ENCODE measurements at places on chromosomes 1 and 21. TPM values are rescaled to one million over a fixed set of nuclear protein-coding genes. Genes with fewer than 3 reads are reported as not detected.

DNA sequence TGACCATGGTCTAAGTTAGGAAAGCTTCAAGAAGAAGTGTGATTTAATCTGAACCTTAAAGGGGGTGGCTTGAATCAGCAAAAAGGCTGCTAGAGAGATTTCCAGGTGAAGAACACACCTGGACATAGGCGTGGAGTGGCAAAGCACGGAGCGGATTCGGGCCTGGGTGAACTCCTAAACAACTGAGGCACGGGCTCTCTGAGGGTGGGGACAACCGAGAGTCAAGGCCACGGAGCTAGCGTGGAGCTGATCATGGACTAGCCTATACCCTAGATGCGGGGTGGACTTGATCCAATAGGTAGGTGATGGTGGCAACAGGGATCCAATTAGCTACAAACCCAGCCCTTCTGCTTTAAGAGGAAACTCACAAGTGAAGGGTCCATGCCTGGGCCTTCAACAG, 27.8 kb downstream of the SYT2 start:
- no peak for DNase-seq

GRCh38 chr1:212926372-212926771, 24.0 kb upstream of the VASH2 start:
- DNase-seq = no peak

DNA sequence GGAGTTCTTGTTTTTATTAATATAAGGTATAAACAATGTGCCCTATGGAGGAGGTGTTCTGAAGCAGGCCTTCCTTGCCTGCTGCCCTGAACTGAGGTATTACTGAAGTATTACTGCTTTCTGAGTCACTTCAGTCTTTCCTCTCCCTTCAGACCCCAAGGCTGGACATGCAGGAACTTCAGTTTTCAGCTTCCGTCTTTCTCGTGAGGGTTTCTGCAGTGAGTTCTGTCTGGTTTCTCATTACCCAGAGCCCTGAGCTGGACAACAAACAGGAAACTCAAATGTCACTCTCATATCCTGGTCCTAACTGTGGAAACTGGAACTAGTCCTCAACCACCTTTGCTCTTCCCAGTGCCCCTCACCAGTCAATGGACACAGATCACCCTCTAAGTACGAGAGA, 46.8 kb downstream of the ELAVL4 start:
- no peak for DNase-seq

DNA sequence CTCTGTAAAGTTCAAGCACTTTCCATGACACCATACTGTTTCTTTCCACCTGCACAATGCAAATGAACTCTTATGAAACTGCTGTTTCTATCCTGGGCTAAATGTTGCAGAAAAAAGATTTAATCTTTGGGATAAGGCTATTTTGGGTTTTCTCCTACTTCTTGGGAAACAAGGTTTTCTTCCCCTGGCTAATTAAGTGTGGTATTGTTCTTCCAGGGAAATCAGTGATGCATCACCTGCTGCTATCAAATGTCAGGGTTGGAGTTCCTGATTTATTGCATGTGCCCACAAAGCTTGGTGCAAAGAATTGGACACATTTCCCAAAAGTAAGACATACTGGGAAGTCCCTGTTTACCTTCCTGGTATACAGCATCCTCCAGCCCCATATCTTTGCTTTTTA, 6.0 kb upstream of the RGS4 start:
- no peak for DNase-seq

DNA sequence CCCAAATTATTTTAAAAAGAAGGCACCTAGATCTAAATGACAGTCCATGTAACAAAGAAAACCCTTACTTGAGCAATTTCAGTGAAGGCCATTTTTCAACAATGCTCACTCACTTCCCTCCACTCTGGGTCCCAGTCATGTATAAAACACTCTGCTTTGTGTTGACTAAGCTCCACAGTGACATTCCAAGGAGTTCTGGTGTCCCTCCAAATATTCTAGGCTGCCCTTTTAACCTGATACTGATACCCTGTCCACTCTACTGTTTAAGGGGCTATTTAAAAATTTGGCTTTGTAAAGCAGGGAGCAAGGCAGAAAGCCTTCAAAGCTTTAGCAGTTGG, 73.6 kb downstream of the GNG12 start:
- DNase-seq = no peak

- no peak for DNase-seq
Observed at GRCh38 chr1:110012100-110012780, 22.2 kb upstream of the STRIP1 start.

DNA sequence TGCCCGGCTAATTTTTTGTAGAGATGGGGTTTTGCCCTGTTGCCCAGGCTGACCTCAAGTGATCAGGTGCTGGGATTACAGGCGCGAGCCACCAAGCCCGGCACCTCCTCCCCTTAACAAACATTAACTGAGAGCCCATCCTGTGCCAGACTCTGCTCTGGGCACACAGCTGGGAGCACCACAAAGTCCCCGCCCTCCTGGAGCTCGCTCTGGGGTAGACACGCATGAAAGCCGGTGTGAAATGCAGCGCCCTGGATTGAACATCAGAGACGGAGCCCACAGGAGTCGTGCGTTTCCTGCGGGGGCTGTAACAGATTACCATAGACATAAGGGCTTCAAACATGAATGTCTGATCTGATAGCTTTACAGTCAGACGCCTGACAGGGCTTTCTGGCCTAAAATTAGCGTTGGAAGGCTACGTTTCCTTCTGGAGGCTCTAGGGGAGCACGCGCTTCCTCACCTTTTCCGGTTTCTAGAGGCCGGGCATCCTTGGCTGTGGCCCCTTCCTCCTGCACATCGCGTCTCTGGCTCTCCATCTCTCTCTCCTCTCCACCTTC, 14.3 kb downstream of the SLC27A3 start:
- DNase-seq = no peak

- no peak for DNase-seq
Observed at GRCh38 chr1:25703041-25703440, 86.5 kb downstream of the MAN1C1 start.

DNA sequence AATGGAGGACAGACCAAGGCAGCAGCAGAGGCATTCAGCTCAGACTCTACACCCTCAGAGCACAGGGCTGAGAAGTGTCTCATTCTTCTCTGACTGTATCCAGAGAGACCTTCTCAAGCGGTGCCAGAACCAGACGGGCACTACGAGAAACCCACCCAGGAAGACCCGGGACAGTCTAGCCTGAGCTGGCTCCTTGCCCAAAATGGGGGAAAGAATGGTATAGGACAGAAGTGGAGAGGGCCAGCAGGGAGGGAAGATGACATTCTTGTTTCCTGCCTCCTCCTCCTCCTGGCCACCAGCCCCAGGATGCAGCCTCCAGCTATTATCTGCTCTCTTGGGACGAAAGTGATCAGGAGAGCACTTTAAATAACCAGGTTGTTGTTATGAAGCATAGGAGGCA, 22.6 kb upstream of the PRELP start:
- no peak for DNase-seq

GRCh38 chr21:44013380-44014088, 1.4 kb downstream of the TRAPPC10 start:
- no peak for DNase-seq

DNA sequence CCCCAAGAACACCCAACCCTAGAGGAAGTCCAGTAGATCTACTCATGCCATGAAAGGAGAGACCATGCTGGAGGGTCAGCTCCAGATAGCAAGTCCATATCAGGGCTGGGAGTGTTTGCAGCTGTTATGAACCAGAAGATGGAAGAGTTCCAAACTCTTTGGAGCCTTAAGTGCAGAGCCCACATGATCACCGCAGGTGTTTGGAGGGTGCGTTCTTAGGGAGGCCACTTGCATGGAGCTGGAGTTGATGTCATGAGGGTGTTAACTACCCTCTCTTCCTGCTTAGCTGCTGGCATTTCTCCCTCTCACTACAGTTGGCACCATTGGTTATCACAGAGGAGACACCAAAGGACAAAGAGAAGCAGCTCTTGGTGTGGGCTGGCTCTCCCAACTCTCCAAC, 616.9 kb downstream of the AJAP1 start:
- DNase-seq = no peak

DNA sequence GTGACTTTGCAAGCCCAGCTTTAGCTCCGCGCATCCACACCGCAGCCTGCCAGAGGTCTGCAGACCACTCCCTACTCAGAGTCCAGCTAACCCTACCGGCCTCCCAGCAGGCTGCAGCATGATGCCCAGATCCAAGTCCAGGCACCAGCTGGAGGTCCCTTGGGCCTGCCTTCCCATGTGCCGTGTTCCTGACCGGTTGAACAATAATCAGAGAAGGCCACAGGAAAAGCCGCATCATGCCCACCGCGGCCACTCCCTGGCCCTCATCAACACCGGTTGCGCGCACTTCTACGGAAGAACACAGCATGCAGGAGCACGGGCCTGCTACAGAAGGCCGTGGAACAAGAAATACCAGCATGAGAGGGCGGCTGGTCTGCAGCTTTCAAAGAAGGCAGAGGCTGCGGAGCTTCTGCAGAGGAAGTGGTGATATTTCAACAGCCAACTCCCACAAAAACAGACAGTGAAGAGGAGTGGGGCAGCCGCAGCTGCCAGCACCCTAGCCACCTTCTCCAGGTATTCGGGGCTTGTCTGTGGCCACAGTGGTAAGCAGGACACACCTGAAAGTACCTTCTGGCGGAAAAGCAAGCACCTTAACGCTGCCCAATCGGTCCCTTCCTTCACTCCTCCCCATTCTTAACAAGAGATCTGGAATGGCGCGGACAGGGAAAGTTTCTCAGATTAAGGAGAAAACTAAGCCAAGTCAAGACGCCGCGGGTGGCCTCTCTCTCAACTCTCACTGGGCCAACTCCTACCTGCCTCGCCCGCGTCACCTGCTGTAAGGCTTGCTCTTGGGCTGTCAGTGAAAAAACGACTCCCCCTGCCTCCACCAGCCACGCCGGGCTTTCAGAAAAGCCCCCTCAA, 1.5 kb downstream of the PGBD5 start:
- DNase-seq = no peak

DNA sequence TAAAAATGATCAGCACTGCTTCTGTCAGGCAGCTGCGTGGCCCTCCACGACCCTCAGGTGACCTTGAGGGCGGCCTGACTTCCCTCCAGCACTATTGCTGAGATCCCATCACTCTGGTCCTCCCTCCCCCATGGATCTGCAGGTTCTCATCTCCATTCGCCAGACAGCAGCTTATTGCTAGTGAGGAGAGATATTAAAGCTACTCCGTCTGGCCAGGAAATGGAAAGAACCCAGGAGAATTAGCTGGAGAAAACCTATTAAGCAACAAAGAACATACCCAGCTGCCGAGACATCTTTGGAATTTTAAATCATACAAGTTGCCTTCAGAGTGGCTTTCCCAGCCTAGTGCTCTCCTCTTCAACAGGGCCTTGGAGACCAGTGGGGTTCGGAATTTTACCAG, 25.7 kb upstream of the KCNN3 start:
- no peak for DNase-seq

GRCh38 chr1:157117527-157118057, 18.0 kb upstream of the ETV3L start:
- DNase-seq = no peak

- DNase-seq = no peak
Observed at GRCh38 chr1:234149217-234149616, 224.0 kb upstream of the COA6 start.

DNA sequence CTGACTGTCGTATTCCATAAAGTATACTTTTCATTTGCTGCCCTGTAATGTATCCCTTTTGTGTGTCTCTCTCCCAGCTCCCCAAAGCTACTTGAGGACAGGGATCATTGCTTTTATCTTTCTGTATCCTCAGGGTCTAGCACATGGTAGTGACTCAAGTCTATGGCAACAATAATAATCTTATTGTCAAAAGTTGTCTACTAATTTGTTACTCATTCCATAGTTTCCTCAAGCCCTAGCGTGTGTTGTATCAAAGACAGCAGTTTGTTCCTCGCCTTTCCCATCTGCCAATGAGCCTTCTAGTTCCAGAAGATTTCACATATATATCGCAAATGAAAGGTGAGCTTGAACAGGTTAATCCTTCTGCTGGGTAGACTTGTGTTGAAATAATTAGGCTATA, 9.8 kb upstream of the SLC30A1 start:
- no peak for DNase-seq

- DNase-seq = no peak
Observed at GRCh38 chr1:9263276-9263855, 28.8 kb downstream of the H6PD start.

- no peak for DNase-seq
Observed at GRCh38 chr1:206516728-206516990, 9.3 kb downstream of the RASSF5 start.

GRCh38 chr21:37181059-37181458, 86.1 kb downstream of the VPS26C start:
- no peak for DNase-seq

GRCh38 chr1:201566933-201567801, 28.2 kb downstream of the NAV1 start:
- no peak for DNase-seq

DNA sequence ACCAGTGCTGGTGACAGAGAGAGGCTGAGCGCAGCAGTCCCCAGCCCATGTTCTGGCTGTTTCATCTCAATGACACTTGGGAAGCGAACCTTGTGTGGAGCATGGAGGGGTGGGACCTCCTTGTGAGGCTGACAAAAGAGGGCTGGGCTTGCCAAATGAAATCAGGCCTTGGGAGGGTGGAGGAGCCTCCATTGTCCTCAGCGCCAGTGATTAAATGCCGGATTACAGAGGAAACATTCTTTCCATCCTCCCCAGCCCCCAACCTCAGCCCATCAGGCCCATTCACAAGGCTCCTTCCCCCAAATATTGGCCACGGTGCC, 63.3 kb upstream of the PAXBP1 start:
- DNase-seq = no peak

DNA sequence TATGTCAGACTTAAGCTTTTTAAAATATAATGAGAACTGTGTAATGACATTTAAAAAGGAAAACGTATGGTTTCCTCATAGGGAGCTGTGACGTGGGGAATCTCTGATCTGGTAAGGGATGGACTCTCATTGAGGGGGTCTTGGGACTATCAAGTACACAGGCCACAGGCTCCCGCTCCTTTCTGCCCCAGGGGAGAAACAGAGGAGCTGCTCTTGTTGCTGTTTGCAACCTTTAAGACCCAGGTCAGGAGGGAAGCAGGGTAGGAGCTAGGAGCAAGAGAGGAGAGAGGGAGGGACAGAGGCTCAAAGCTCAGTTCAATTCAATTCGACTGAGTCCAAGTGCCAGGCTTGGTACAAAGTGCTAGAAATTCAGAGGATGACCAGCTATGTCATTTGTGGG, 185.1 kb upstream of the CSF3R start:
- no peak for DNase-seq

GRCh38 chr1:231776757-231777062, 150.1 kb downstream of the DISC1 start:
- no peak for DNase-seq

The A3GALT2 gene
- not detected for total RNA-seq

The FCGR3B gene
- total RNA-seq = not detected

The SDCCAG8 gene
- 31.0 TPM for total RNA-seq

The KCNT2 gene
- total RNA-seq = 4.1 TPM

The NFASC gene
- total RNA-seq = 0.12 TPM

The OR2AK2 gene
- total RNA-seq = not detected

The TMCO1 gene
- 120 TPM for total RNA-seq

The CRP gene
- total RNA-seq = not detected

Measured in NCI-H460 (cell line).